Astrocyte (in vitro differentiated cells and primary cell): ENCODE measurements at places on chromosomes 12 and 14. TPM values are rescaled to one million over a fixed set of nuclear protein-coding genes. Genes with fewer than 3 reads are reported as not detected.

The SYCP3 gene
- not detected in 2 replicates for total RNA-seq

The OR6C2 gene
- total RNA-seq = not detected in 2 replicates

The KRT3 gene
- total RNA-seq = 0.09 and 0.43 TPM in 2 replicates

The GPR137C gene
- 0.70 and 1.1 TPM in 2 replicates for total RNA-seq

The B4GALNT3 gene
- total RNA-seq = 3.6 and 4.6 TPM in 2 replicates

The C14orf132 gene
- total RNA-seq = 8.0 and 14.0 TPM in 2 replicates

The RTN1 gene
- 0.60 and 1.2 TPM in 2 replicates for total RNA-seq

The HELB gene
- total RNA-seq = 4.1 and 4.5 TPM in 2 replicates

The CALM1 gene
- 302 and 347 TPM in 2 replicates for total RNA-seq

The GYS2 gene
- total RNA-seq = not detected in 2 replicates

The FRS2 gene
- 54.1 and 60.9 TPM in 2 replicates for total RNA-seq

The IRAK3 gene
- 0.05 and 0.10 TPM in 2 replicates for total RNA-seq

The GSC gene
- total RNA-seq = not detected in 2 replicates

The FOXA1 gene
- 0.11 TPM in 1 of 2 replicates, not detected in the other for total RNA-seq

The KRT6A gene
- total RNA-seq = 0.95 and 1.4 TPM in 2 replicates

The RNASE7 gene
- 0.19 TPM in 1 of 2 replicates, not detected in the other for total RNA-seq

DNA sequence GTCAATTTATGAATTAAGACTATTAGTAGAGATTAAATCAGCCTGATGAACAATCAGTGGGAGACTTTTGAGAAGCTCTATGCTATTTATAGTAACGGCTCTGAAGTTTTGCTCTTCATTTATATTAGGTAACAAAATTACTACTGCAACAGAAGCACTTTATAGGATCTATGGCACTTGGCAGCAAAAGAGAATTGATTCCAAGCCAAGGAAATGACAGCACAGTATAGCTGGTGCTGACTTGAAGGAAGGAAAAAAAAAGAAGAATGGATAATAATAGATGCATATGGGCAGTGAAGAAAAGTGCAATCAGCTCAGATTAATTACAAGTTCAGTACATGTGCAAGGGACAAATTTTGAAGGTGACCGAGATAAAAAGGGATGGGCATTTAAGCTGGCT, 228.2 kb upstream of the PPFIA2 start:
- DNase-seq = no peak

- no peak for DNase-seq
Observed at GRCh38 chr12:47616440-47616839, 89.4 kb downstream of the RPAP3 start.

- DNase-seq = no peak
Observed at GRCh38 chr14:37830271-37830670, 234.8 kb downstream of the TTC6 start.

- DNase-seq = peak; percentile 62
Observed at GRCh38 chr12:14577344-14577743, 9.7 kb upstream of the PLBD1 start.

DNA sequence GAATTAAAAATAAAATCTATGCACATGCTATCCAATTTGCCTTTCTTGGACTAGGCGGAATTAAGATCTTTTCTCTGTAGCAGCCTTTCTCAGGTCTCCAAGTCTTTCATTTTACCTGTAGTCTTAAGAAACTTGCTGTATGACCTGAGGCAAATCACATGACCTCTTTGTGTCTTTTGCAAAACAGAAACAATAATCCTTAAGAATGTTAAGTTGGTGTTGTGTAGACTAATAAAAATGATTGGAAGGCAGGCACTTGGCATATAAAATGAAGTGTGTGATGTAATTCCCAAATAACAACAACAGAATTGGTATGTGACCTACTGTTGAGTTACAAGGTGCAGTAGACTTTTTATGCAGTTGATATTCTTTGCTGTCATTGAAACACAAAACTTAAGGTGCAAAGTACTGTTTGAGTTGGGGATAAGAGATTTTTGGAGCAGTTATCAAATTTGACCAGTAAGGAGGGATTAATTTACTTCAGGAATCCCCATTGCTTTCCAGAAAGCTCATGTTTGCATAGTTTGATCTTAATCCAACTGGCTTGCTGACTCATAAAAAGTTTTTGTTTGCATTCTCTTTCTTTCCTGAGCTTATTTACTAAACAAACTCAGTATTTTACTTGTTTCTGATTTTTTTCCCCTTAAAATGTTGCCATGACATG, 51.4 kb downstream of the SUSD6 start:
- no peak for DNase-seq

- DNase-seq = no peak
Observed at GRCh38 chr14:59321626-59321949, 133.1 kb downstream of the DAAM1 start.

DNA sequence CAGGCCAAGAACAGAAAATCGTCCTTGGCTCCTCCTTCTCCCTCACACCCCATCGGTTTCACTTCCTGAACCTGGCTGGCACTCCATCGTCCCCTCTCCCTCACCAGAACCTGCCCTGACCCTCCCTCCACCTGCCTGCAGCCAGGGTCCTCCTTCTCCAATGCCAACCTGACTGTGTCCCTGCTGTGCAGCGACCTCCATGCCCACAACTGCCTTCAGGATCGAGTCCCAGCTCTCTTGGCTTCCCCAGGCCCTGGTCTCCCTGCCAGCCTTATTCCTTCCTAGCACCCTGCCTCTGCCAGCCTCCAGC, 19.8 kb downstream of the HVCN1 start:
- no peak for DNase-seq

DNA sequence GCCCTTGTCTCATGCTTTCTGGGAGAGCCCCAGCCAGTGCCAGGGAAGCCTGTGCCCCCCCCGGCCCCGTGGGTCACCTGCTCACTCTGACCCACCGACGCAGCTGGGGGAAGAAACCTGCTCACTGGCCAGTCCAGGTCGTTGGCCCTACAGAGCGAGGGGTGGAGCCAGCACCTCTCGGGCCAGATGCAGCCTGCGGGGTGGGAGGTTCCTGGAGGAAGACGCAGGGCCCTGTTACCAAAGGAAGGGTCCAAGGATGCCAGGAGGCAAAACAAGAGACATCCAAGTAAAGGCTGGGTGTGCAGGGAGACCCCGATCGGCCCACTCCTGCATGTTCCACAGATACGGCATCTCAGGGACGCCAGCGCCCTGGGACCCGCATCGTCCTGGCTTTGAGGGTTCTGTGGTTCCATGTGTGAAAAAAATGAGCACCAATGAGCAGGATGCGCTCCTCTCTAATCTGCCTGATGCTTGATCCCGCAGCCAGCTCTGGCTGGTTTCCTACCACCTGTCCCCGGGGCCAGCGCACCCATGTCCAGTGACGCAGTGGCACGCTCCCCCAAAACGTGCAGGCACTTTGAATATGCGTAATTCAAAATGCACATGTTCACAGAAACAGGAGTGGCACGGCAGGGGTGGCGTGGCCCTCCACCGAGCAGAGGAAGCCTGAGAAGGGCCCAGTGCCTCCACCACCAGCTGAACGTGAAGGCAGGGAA, 66.0 kb upstream of the GALNT9 start:
- DNase-seq = no peak

- no peak for DNase-seq
Observed at GRCh38 chr14:89242652-89243279, 174.3 kb downstream of the FOXN3 start.

DNA sequence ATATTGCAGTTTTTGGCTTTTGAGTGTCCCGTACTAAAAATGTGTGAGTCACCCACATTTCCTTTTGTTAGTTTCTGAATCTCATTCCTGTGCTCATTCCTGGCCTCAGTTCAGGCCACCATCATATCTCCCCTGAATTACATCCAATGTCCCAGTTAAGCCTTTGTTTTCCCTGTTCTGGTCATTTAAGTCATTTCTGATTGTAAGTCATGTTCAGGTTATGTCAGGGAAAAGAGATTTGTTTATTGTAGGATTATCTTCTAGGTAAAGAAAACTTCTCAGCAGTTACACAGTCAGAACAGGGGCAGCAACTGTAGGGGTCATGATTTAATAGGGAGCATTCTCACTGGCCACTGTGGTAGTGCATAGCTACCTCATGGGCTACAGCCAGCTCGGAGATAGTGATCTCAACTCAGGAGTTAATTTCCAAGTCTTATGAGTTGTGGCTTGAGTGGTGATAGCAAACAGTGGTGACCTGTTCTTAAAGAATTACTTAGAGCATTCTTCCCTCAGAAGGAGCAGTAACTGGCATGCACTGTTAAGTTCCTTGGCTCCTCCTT, 6.7 kb downstream of the DDX47 start:
- DNase-seq = peak; percentile 99

DNA sequence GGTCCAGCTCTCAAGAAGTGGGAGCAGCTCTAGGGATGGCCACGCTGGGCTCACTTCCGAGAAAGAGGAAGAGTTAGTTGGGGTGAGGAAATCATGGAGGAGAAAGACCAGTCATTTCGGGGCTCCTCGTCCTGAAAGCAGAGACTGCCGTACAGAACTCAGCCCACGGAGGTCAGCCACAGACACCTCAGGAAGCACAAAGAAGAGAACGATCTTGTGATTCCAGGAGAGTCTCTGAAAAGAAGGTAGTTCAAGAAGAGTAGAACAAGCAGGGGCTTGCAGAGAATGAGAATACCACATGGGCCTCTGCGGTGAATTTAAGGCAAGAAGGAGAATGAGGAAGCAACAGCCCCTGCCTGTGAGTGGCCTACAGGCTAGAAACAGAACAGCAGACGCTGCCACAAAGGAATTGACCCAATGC, 311.9 kb downstream of the CACNA1C start:
- no peak for DNase-seq

GRCh38 chr14:62824086-62824485, 221.2 kb downstream of the KCNH5 start:
- DNase-seq = peak; percentile 53

- no peak for DNase-seq
Observed at GRCh38 chr12:124852329-124852831, 11.3 kb downstream of the SCARB1 start.

GRCh38 chr12:12821975-12822374, 8.8 kb downstream of the DDX47 start:
- no peak for DNase-seq

GRCh38 chr12:112161711-112162110, 36.4 kb downstream of the TRAFD1 start:
- DNase-seq = no peak

DNA sequence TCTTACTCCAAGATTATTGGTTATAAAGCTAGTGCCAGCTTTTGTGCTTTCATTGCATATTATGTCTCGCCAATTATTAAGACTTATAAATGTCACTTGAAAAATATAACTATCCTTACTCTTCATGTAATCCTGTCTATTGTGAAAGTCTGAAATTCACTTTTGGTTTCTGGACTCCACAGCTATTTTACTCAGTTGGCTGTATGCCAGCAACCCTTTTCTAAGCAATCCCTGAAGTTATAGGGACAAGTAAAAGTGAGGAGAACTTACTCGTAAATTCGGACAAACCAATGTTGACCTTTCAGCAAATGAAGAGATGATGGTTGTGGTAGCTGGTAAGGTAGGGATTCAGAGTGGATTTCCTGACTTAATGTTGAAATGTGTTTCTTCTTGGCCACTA, 196.3 kb downstream of the NPAS3 start:
- no peak for DNase-seq

DNA sequence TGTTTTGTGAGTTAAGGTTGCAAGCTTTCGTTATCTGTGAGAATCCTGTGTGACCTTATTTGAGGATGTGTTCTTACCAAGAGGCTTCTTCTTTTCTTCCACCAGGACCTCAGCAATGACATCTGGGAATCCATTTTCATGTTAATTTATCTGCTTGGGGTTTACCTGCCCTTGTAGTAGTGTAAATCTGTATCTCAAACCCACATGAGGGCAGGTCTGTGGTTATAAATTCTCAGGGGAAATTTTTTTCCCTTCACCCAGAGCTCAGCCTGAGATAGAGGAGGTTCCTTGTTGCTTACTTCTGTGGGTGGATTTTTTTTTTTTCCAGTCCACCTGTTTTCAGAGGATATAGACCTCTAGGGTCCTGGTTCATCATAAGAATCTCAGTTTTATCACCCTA, 70.8 kb downstream of the AKAP6 start:
- DNase-seq = no peak

DNA sequence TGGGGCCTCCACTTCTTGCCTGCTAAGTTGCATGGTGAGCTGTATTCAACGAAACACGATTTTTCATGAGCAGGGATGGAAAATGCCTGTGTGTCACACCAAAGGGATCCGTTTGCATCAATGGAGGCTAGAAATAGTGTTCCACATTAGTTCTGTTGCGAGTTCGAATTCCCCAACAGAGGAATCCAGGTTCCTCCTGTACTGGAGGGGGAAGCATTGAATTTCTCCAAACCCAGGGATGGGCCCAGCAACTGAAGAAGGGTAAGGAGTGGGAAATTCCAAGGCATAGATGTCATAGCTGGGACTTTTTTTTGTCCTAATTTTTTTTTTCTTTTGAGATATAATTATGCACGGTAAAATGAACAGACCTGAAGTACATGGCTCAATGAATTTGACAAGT, 336.2 kb downstream of the DPF3 start:
- no peak for DNase-seq

GRCh38 chr14:74627076-74627475, 15.0 kb upstream of the LTBP2 start:
- no peak for DNase-seq

DNA sequence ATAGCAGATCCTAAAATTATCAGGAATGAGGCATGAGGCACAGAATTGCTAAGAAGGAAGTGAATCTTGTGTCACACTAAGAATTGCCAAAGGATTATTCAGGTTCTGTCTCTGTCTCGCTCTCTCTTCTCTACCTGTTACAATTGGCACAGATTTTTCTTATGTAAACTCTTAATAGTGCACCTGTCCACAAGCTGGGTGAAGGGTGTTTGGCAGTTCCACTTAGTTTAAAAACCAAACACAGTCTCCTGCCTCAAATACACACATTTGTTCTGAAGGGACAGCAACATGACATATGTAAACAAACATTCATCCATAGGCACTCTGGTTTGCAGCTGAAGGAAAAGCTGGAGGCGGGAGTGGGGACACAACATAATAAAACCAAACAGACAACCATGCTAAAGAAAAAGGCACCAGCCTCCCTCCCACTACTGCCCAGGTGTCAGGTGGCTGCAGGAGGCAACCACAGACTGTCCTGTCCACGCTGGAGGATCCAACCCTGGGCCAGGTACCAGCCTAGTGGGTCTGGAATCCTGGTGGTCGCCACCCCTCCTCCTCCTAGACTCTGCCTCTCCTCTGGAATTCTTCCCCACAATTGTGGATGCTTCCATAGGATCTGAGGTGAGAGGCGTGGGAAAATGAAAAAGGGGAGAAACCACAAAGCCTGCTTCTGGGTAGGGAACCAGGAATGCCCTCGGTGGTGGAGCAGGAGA, 81.2 kb downstream of the TMEM260 start:
- DNase-seq = no peak

GRCh38 chr14:31207287-31207754, 272 bp downstream of the HECTD1 start:
- DNase-seq = peak; percentile 71

- no peak for DNase-seq
Observed at GRCh38 chr12:125187148-125187745, 122.0 kb downstream of the AACS start.

GRCh38 chr14:27072589-27072988, 474.8 kb upstream of the NOVA1 start:
- DNase-seq = no peak

DNA sequence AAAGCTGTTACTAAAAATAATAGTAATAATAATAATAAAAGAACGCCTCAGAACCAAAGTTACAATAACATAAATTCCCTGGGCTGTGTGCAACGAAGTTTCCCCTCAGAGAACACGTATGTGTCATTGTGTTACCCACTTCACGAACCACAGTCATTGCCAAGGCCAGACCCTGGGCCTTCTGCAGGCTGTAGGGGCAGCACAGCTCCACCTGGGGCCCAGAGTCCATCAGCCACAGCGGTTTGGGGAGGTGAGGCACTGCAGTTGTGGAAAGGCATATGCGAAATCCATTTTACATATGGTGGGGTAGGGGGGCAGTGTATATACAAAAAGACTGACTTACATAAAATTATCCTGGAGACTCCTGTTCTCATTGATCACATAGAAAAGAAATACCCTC, 56.1 kb downstream of the ESR2 start:
- DNase-seq = no peak

- no peak for DNase-seq
Observed at GRCh38 chr12:14756334-14757143, 46.7 kb downstream of the WBP11 start.
